NCI-H510A (cell line): ENCODE measurements at places on chromosomes 16 and 17.

- peak; percentile 87 for DNase-seq
Observed at GRCh38 chr16:4614571-4615383, at the start of gene UBALD1. Gene UBALD1 (minus strand): TSS chr16:4614888. CDS start chr16:4614797, 91 bp downstream.

DNA sequence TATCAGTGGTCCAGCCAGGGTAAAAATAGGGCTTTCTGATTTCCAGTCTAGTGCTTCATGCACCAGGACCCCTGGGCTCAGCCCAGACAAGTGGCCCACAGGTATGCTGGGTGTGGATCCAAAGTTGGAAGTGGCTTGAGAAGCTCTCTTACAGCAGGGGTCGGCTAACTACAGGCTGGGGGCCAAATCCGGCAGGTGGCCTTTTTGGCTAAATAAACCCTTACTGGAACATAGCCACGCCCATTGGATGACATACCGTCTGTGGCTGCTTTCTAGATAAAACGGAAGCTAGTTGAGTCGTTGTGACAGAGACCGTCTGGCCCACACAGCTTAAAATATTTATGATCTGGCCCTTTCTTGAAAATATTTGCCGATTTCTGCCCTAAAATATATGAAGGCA lies 119.0 kb upstream of the CDC42EP4 start:
- DNase-seq = peak; percentile 16

DNA sequence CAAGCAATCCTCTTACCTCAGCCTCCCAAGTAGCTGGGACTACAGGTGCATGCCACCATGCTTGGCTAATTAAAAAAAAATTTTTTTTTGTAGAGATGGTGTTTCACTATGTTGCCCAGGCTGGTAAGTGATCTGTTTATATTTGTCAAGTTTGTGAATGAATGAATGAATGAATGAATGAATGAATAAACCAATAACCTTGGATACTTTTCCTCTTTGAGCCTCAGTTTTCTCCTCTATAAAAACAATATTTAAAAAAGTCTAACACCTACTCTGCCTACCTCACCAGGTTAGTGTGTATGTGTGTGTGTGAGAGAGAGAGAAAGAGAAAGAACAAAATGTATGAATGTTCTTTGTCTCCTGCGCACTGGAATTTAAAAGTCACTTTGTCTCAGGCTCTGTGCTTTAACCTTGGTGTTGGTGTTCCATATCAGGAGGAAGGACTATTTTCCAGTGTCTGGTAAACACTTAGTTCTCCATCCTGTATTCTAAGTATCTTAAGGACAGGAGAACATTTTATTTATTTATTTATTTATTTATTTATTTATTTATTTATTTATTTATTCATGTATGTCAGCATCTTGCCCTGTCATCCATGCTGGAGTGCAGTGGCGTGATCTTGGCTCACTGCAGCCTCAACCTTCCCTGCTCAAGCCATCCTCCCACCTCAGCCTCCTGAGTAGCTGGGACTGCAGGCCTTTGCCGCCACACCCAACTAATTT lies 27.1 kb downstream of the CHD9 start:
- DNase-seq = no peak

DNA sequence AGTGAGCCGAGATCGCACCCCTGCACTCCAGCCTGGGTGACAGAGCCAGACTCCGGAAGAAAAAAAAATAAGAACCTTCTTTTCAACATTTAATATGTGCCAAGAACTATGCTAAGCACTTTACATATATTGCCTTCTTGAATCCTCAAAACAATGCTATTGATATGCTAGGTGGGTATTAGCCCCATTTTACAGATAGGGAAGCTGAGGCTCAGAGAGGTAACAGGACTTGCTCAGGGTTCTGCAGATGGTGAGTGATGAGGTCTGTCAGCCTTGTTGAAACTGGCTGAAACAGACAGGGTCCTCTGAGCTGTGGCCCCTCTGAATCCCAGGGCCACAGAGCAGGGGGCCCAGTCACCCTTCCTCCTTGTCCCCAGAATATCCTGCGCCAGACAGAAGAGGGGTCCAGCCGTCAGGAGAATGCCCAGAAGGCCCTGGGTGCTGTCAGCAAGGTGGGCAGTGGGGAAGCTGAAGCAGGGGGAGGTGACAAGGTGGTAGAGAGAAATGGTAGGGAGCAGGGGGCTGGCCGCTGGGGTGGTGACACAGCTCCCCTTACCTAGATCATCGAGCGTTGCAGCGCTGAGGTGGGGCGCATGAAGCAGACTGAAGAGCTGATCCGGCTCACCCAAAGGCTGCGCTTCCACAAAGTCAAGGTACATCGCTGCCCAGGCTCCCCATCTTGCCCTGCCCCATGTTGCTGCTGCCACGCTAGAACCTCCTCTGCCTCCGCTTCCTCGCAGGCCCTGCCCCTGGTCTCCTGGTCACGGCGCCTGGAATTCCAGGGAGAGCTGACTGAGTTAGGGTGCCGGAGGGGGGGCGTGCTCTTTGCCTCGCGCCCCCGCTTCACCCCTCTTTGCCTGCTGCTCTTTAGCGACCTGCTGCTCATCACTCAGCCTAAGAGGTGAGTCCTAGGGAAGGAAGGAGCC lies 8.2 kb downstream of the ARHGEF15 start:
- no peak for DNase-seq

DNA sequence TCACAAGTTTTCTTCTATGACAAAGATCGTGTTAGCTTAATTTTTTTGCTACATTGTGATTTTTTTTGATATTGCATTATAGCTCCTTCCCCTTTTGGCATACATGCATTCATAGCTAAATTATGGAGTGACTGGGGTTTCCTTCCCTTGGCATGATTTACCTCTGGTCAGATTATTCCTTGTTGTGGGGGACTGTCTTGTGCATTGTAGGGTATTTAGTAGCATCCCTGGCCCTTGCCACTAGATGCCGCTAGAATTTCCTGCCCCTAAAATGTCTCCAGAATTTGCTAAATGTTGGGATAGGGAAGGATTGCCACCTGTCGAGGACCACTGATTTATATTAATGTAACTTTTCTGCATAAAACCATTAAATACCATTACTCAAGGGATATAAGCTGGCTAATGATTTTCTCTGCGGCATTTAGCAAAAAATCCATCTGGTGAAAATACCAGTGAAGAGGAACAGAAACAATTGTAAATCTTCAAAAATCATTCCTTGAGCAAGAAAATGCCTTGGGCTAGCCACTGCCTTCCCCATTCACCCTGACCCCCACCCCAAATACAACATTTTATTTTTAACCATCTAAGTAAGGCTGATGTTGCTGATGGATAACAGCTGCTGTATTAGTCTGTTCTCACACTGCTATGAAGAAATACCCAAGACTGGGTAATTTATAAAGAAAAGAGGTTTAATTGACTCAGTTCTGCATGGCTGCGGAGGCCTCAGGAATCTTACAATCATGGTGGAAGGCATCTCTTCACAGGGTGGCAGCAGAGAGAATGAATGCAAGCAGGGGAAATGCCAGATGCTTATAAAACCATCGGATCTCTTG lies 195.2 kb downstream of the MAP2K6 start:
- no peak for DNase-seq

GRCh38 chr17:57407287-57408070 lies 151.2 kb downstream of the MSI2 start:
- peak; percentile 97 for DNase-seq
